Stimulated activated CD8-positive, alpha-beta memory T cell treated with anti-CD3 and anti-CD28 coated beads, Interleukin-7, amount 100 ng/mL, for 1 hour (primary cell): ENCODE measurements at places on chromosomes 7 and 10.

DNA sequence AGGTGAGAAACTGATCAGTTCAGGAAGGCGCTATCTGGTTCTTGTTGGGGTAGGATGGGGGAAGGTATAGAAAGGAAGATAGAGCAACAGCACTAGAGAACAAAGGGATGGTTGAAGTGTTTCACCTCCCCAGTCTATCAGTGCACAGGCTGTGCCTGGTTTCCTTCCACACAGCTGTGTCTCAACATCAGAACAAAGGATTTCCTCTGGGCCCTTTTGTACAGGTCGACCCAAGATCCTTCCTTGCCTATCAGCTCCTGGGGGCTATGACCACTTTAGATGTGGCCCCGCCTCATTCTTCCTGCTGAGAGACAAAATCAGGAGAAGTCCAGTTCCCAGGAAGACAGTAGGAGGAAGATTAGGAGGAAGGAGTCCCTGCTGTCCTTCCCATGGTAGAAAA lies 65.6 kb downstream of the NAMPT start:
- DNase-seq = no peak

- DNase-seq = no peak
Measured at GRCh38 chr10:82801289-82801688, 926.3 kb downstream of the NRG3 start.

DNA sequence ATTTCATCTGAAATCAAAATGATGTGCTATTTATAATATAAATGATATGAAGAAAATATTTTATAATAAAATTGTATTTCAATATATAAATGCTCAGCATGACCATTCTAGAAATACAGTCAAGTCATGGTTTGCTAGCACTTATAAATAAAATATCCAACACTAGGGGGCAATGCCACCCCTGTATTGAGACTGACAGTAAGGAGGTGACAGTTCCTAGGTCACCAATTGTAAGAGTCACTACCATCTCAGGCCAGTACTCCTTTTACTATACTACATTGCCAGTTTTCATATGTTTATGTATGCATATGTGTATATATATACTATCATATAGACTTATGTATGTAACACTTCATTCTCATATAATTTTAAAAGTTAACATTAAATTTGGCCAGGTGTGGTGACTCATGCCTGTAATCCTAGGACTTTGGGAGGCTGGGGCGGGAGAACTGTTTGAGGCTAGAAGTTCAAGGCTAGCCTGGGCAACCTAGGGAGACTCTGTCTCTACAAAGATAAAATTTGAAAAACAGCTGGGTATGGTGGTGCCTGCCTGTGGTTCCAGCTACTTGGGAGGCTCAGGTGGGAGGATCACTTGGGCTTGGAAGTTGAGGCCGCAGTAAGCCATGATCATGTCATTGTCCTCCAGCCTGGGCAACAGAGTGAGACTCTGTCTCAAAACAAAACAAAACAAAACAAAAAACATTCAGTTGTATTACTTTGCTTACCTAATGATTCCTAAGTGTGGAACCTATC lies 2.4 kb upstream of the CNOT4 start:
- DNase-seq = no peak

- DNase-seq = no peak
Measured at GRCh38 chr10:5665373-5666007, 905 bp downstream of the ASB13 start.

- no peak for DNase-seq
Measured at GRCh38 chr7:69243016-69243415, 355.3 kb upstream of the AUTS2 start.

DNA sequence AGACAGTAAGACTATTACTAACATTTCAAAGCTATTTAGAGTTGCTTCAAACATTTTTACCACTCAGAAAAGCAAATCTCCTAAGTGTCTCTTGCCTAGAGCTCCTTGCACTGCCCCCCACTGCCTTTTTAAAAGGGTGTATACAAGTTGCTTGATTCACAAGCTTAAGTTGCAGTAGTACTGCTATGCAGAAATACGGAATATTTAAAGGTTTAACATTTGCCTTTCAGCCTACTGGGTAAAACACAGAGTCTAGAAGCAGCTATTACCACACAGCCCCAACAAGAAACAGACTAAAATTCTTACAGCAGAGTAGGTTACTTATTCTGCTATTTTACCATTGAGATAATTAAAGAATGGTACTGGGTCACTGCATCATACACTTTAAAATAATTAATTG lies 128.5 kb downstream of the CNOT4 start:
- DNase-seq = no peak

DNA sequence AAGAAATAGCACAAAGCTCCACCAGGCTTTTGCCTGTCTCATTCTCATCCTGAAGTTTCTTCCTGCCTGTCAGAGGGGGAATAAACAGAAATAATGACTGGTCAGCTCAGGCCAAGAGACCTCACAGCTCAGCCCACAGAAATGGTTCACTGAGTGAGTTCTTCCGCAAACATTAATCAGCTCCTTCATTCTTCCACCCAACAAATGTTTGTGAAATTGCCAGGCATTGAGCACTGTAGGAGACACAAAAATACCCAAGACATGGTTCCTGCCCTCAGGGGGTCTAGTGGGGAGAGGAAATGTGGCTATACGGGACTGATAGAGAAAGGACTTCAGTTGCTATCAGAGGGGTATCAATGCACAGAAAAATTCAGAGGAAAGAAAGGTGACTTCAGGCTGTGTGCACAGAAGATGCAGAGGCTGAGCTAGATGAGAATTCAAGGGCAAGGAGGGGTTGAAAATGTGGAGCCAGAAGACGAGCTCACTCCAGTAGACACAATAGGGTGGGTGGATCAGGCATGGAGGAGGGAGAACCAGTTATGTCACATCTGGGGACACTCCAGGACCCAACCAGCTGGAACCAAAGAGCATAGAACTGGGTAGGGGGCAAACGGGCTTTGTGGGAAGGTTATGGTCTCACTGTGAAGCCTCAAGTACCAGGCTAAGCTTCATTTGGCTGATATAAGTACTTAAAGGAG lies 20.9 kb downstream of the MYOF start:
- no peak for DNase-seq

- no peak for DNase-seq
Measured at GRCh38 chr10:96417441-96417840, 58.6 kb upstream of the OPALIN start.

GRCh38 chr10:26810435-26811026 lies 50.2 kb downstream of the ABI1 start:
- DNase-seq = no peak

DNA sequence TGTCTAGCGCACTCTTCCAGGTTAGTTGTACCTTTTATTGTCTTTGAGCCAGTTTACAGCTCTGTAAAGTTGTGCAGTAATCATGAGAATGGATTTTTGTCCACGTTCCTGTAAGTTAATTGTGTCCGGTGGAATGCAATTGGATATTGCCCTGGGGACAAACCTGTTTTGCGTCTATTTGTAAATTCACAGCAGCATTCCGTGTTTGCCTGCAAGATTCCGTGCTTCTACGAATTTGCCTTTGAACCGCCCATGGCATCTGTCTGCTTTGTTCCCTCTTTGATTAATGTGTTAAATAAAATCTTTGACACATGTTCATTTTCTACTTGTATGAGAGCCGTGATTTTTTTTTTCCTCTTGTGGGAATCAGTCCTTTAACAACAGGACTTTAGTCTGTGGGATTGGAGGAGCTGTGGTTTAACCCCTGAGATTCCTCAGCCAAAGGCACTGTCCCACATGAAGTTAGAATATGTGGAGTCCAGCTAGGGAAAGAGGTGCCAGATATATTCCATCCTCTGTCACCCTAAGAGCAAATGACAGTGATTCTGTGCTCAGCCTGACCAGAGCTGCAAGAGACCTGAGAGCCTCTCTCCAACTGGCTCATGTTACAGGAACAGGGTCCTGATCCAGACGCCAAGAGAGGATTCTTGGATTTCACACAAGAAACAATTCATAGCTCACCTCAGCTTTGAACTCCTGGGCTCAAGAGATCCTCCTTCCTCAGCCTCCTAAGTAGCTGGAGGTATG lies 126.3 kb downstream of the COL26A1 start:
- DNase-seq = no peak

DNA sequence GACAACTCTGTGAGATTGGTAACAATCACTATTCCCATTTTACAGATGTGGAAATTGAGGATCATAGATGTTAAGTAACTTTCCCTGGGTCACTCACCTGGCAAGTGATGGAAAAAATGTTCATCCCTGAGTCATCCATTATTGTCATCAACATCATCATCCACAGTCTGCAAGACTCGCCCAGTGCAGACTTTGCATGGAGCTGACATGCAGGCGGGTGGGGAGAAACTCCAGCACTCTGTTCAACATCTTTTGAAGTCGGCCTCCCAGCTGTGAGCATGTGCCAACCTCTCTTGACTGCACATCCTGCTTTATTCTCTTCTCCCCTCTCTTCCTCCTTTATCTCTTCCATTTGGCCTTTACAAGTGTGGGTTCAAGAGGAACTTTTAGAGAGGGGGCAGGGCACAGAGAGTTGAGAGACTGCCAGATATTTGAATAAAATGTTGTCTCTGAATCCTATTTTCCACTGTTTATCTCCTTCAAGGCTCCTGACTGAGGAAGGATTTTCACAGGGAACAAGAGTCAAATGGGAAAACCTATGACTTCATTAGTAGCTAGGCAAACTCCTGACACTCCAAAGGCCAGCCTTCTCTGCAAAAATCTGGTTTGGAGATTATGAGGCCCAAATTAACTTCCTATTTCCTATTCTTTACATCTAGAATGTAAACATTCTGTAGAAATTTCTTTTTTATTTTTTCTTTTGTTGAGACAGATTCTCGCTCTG lies 283.7 kb upstream of the PODXL start:
- DNase-seq = no peak

GRCh38 chr10:11505639-11506038 lies 105.8 kb downstream of the USP6NL start:
- no peak for DNase-seq

DNA sequence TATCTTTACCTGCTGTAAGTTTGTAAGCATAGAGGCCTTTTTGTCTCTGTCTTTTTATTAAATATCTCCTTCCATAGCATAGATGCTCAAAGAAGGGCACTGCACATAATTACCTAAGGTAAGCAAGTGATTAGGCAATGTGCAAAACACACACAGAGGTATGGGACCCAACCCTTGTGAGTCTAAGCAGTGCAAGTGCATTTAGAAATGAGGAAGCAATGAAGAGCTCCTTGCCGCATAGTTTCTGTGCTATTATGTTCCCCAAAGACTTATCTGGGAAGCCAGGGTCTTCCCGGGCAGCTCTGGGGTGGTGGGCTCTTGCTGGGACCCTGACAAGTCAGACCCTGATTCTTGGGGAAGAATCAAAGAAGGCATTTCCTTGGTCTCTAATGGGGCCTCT lies 13.5 kb upstream of the MGAM2 start:
- no peak for DNase-seq

DNA sequence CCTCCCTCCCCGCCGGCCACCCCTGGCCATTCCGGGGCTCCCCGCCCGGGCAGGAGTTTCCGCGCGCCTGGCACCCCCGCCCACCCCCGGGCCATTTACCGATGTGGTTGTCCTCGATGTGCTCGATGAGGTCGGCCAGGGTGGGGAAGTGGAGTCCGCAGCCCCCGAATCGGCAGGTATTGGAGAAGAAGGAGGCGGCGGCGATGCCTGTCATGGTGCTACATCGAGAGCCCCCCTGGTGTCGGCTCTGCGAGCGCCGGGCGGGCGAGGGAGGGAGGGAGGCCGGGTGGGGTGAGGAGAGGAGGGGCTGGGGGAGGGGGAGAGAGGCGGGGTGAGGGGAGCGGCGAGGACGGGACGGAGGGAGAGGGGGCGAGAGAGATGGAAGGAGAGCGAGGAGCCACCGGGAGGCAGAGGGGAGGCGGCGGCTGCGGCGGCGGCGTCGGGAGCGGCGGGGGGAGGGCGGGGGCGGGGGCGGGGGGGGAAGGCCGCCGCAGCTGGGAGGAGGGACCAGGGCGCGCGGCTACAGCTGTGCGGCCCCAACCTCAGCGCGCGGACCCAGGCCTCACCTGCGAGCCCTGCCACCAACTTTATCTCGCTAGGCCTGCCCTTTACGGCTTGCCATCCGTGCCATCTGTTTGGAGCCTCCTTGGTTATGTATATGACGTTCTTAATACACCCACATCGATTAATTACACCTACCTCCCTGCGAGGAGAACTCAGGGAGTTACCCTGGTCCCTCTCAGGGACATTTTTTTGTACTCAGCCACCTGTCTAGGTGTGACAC lies at the start of gene JAZF1:
Gene JAZF1, minus strand, starts transcription at position 432 of the 784 bp plus-strand sequence.
- DNase-seq = no peak

GRCh38 chr10:86229376-86229775 lies 137.2 kb downstream of the GRID1 start:
- DNase-seq = no peak
